ENCODE measurements at places on chromosomes 3 and 15. TPM values are rescaled to one million over a fixed set of nuclear protein-coding genes. Genes with fewer than 3 reads are reported as not detected.

The LSG1 gene
- 47.1 TPM for polyA plus RNA-seq

The HTR3D gene
- not detected for polyA plus RNA-seq

The CEP152 gene
- polyA plus RNA-seq, result 1.3 TPM

The GP5 gene
- not detected for polyA plus RNA-seq

The FEZF2 gene
- polyA plus RNA-seq, result not detected

The DPH3 gene
- 8.8 TPM for polyA plus RNA-seq

The RBP2 gene
- polyA plus RNA-seq, result 1.0 TPM

The SELENOK gene
- 48.3 TPM for polyA plus RNA-seq

The CFAP92 gene
- 1.3 TPM for polyA plus RNA-seq

The CD200 gene
- polyA plus RNA-seq, result 3.4 TPM

The ZNF501 gene
- polyA plus RNA-seq, result 0.84 TPM

DNA sequence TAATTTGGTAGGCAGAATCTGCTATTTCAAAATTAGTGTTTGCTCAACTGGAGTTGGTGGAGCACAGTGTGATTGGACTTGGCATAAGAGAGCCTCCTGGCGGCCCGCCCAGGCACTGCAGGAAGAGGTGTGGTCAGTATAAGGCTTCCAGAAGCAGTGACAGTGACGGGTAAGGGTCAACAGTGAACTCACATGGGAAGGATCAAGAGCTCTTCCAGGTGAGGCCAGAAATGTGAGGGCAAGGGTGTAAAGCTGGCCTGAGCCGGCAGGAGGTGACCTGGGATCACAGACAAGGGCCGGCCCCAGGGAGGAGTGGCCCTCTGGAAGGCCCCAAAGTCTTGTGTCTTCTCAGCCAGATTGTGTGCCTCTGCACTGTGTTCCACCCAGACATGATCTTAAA, 93.2 kb upstream of the RNF7 start:
- DNase-seq, result peak; percentile 48

DNA sequence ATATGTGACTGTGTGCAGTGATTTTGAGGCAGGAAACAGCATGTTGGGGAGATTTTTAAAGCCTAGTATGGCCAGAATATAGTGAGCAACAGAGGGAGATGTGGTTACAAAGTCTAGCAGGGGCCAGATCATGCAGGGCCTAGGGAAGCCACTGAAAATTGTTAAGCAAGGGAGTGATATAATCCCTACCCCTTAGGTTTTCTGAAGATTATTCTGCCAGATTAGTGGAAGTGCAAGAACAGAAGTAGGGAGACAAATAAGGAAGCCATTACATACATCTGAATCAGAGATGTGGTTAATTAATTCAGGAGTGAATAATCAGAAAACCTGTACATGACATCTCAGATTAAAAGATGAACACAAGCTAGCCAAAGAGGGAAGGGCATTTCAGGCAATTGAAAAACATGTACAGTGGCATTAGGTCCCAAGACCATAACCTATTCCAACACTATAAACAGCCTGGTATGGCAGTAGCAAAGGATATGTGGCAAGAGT, 54.8 kb downstream of the MSL2 start:
- no peak for DNase-seq

DNA sequence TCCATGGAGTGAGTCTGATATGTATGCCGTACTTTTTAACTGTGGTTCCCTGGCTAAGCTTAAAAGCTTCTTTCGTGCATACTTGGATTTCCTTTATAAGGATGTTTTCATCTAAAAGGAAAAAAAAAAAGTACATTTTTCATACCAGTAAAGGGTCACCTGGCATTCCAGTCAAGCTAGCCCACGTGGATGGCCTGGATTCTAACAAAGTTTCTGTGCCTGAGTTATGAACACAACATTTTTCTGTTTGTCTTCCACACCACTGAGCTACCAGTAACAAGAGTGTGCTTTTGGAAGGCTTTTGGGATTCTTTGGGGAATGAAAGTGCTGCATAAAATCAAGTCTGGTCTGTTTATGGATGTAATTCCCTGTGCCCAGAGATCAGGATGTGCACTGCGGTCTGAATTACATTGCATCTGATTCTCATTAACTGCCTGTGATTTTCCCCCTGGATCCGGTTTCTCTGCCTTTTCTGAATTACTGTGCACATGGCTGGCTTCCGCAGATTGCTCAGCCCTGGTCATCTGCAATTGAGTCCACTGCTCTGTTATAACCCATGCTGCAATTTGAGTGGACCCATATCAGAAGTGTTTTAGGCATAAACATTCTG, 38.2 kb upstream of the MAGI1 start:
- no peak for DNase-seq

- no peak for DNase-seq
Measured at GRCh38 chr3:158642474-158643210, 1.7 kb upstream of the GFM1 start.

DNA sequence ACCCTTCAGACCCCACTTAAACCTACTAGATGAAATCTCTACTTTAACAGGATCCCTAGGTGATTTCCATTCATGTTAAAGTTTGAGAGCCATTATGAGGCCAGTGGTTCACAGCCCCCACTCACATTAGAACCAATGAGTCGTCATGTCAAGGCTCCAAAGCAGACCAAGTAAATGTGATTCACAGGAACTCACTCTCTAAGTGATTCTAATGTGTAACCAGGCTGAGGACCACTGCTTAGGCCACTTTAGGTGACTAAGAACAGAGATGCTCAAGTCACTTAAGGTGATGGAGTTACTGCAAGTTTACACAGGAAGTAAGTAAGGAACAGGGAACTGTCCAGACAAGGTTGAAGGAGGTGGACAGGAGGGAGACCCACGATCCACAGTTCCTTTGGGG, 7.7 kb downstream of the GALNT15 start:
- no peak for DNase-seq

DNA sequence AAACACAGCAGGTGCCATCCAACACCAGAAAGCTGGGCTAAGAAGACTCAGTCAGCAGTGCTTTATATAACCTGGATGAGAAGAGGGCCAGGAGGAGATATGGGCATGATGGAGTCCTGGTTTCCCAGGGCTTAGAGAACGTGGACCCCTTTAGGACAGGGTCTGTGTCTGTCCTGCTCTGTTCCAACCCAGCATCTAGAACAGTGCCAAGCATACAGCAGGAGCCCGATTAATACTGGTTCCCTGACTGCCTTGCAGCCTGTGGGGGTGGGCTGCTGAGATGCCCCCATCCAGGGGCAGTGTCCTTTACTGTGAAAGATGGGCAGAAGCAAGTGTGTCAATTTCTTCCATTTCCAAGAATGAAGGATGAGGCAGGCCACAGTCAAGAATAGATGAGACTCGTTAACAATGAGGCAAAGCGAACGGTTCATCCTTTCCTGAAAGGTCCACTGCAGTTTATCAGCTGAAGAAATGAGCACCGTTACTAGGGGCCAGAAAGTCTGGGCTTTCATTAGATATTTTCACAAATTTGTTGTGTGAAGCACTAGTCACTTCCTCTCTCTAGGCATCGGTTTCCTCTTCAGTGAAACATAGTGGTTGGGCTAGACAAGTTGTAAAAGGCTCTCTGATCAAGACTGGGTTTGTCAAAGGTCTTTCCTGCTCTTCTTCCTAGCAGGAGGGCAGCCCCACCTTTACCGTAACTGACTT, 72.0 kb upstream of the HERC1 start:
- DNase-seq, result no peak

GRCh38 chr3:50525987-50526386, 22.6 kb upstream of the CACNA2D2 start:
- DNase-seq, result no peak

GRCh38 chr3:139120086-139121056, 75.7 kb upstream of the PRR23C start:
- no peak for DNase-seq

DNA sequence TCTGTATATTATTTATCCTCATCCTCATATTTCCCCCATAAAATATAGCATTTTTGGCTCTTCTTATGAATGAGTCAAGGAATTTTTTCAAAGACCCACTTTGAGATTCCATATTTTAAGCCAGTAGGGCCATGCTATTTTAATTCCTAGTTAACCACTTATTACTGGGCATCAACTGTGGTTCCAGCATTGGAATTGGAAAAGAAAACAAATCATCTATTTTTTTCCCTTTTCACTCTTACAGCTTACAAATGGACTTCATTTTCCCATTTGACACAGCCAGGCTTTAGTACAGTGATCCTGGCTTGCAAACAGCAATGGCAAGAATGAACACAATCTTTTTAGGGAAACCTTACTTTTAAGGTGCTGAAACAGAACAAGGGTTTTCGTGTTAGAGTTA, 19.4 kb upstream of the PLCL2 start:
- DNase-seq, result no peak

- peak; percentile 87 for DNase-seq
Measured at GRCh38 chr15:75455424-75455981, 4.0 kb upstream of the SIN3A start.

DNA sequence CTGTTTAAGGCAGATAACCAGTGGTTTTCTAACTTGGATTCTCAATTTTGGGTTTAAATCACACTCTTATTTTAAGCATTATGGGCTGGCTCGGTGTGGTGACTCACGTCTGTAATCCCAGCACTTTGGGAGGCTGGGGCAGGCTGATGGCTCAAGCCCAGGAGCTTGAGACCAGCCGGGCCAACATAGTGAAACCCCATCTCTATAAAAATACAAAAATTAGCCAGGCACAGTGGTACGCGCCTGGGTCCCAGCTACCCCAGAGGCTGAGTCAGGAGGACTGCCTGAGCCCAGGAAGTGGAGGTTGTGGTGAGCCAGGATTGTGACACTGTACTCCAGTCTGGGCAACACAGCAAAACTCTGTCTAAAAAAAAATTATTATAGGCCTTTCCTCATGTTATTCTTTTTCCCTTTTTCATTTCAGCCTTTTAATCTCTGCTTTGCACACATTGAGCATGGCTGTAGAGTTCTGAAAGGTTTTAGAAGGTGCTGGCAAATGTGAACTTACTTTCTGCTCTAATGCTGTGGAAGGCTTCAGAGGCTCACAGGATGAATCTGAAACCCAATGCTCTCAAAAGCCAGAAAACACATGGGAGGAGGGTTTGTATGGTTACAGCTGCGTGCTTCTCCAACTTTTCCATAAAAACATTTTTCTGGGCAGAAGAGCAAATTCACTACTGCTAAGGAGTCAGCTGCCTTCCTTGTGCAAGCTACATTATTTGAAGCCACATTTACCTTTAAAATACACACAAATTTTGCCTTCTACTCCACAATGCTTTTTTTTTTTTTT, 32.5 kb downstream of the CHAC1 start:
- DNase-seq, result no peak

GRCh38 chr15:51114437-51115119, 19.9 kb upstream of the TNFAIP8L3 start:
- DNase-seq, result no peak

DNA sequence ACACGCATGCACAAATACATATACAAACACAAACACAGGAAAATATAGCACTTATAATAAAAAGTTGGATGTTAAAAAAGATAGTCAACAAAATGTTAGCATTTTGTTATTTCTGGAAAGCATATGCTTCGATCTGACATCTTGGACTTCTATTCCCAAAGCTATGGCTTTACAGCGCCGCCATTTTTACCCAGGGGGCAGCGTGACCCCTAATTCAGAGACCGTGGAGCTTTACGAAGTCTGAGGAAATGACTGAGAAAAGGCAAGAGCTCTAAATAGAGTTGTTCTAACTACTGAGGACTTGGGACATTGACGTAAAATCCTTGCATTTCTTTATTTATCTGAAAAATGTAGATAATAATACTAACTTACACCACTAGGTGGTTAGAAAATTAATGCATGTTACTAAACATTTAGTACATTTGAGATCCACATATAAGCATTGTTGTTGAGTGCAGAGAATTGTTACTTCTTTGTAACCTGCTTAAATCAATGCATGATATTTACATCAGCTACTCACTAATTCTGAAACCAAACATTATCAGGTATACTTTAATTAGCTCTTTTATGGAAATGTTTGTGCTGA, 155.4 kb downstream of the TP63 start:
- DNase-seq, result no peak

DNA sequence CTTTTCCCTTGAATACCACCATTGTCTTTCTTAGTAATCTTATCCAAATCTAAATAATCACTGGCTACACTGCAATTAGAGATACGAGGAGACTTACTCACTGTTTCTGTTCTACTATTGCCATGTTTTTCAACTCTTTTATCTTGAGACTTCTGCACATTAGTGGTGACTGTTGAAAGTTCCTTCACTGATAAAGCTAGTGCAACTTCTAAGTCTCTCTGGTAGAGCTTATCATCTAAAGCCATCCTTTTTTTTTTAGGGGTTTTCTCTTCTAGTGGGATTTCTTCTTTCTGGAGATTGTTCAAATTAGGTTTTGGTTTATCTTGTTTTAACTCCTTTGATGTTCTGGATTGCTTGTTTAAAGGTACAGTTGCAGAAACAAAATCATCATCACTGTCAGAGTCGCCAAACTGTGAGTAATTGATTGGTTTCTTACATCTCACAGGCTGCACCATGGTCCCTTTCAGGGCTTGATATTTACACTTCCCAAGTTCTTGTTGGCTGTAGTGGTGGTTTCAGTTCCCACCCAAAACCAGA, 37.7 kb downstream of the NCK1 start:
- no peak for DNase-seq

- no peak for DNase-seq
Measured at GRCh38 chr3:12705981-12706380, 42.1 kb upstream of the RAF1 start.

DNA sequence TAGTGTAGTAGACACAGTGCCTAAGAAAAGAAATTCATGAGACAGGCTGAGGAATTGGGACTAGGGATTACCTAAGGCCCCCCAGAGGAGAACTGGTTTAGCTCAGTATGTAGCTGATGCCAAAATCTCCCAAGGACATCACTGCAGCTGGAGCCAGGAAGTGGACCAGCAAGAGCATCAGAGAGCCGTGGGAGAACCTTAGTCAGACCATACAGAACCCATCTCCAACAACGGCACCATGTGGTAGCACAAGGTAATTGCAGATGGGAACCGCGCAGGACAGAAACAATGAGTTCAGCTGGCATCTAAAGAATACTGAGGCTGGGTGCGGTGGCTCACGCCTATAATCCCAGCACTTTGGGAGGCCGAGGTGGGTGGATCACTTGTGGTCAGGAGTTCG, 81.7 kb downstream of the WNT5A start:
- DNase-seq, result no peak

DNA sequence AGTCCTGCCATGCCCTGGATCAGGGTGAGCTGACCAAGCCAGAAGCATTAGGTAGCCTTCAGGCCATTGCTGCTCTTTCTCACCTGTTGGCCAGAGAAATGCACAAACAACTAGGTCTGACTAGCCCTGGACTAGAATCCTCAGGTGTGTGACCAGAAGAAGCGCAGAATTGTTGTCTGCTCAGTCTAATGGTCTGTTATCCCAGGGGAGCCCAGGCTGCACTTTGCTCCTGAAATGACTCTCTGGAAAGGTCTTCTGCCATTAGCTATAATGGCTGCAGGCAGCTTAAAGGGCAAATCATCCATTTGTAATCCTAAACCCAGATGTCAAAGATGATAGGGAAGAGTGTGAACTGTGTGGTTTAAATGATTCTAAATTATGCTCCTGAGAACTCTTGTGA, 246.1 kb downstream of the NFKBIZ start:
- no peak for DNase-seq

DNA sequence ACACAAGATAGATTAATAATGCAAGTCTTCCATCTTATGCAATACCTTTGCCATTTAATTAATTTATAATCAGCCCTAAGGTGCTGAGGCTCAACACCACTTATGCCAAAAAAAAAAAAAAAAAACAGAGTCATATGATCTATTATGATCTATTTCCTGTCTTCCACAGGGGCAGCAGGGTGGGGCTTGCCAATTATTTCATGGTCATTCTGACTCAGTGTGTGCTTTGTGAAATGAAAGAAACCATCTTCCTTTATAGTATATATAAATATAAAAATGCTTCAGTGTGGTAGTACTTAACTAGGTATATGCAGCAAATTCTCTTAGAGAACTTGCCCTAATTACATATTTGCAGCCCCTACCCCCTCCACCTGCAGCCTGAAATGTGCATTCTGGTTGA, 7.2 kb upstream of the RARB start:
- no peak for DNase-seq

GRCh38 chr3:40876496-40876895, 322.8 kb upstream of the CTNNB1 start:
- no peak for DNase-seq

All from pancreas (tissue), 10 donors.